ENCODE measurements at places on chromosomes 7 and 10.

DNA sequence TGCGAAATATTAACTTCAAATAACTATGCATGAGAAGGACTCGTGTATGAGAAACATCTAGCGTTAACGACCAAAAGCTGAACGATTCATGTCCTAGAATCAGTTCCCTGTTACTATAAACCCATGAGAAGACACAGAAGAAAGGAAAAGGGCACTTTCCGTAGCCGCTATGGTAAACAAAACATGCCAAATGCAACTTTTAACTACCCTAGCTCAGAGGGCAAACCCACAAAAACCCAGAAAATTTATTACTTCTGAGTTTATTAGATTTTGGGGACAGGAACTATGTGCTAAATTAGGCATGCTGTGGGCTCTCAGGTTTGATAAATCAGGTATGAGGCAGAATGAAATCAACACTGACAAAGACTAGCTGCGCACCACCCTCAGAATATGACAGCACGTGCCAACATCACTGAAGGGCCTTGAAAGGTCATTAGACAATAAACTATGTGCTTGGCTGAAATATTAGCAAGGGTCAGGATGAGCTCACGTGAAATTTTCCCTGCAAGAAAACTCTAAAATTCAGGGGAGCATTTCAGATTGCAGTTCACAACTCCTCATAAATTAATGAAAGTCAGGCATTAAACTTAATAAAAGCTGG, 102.6 kb downstream of the GLI3 start:
- DNase-seq: no peak

DNA sequence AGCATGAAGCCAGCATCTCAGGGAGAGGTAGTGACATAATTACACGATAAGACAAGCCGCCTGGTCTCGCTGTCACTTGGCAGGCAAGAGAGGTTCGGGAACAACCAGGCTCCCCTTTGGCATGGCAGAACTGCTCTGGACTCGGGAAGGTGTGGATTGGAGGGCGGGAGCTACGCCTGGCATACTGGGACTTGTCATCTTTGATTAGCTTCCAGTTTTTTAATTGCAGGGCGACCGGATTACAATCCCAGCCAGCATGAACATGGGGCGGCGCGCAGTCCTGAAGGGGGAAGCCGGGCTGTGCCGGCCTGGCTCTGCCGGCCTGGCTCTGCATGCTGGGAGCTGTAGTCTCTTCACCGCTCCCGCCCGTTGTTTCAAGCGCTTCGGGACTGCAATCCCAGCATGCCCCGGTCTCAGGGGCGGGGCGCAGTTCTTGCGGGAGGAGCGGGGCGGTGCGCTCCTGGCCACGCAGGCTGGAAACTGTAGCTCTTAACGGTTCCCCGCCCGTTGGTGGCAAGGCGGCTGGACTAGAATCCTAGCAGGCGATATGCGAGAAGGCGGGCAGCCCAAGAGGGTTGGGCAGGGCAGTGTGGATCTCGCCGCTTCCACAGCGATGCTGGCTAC, 45.5 kb upstream of the ZNF716 start:
- DNase-seq: no peak

- no peak for DNase-seq
Measured at GRCh38 chr7:129969881-129970446, 17.2 kb upstream of the UBE2H start.

GRCh38 chr10:62047960-62048383, 146.5 kb downstream of the ARID5B start:
- DNase-seq: peak; percentile 24

GRCh38 chr10:59557642-59558041, 152.0 kb downstream of the SLC16A9 start:
- no peak for DNase-seq
